ENCODE measurements at places on chromosomes 16 and 17. TPM values are rescaled to one million over a fixed set of nuclear protein-coding genes. Genes with fewer than 3 reads are reported as not detected.

METTL9 gene
- total RNA-seq: 132 TPM

YBX2 gene
- 7.0 TPM for total RNA-seq

DNA sequence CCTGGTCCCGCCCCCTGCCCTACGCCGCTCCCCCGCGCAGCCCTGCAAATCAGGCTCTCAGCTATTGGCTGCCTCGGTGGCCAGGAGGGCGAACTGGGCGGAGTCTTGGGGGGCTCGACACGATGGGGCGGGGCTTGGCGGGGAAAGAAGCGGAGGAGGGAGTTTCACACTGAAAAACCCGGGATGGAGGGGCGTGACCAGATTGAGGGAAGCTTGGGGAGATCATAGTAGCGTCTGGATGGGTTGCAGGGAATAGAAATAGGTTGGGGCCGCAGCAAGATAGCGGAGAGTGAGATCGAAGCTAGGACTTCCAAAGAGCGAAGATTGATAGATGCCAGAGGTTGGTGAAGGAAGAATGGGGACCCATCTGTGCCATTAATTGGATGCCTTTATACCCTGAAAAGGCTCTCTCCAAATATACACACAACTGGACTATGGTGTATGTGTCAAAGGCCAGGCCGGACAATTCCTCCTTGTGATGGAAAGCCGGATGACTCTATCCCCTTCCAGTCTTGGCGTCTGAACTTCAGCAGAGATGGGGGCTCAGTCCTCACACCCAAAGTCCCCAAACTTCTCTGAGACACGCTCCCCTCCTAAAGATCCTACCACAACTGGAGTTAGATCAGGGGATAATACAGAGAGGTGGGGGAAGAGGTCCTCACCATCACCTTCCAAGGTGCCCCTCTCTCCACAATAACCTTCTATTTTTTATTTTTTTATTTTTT is 376 bp upstream of the STAC2 start:
- peak; percentile 91 for DNase-seq

- DNase-seq: no peak
Observed at GRCh38 chr17:60809421-60809820, 131.8 kb downstream of the BCAS3 start.

GRCh38 chr17:17971431-17972125 is 622 bp downstream of the TOM1L2 start:
- no peak for DNase-seq

DNA sequence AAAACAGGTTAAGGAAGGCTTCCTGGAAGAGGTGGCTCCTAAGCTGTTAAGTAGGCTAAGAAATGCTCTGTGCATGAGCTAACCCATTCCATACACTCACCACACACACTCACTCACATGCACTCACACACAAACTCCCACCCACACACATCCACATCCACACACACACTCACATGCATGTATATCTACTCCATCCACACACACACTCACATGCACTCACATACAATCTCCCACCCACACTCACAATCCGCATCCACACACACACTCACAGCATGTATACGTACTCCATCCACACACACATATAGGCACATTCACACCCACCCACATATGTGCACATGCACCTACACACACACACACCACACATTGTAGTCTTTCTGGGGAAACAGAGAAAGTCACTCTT is 89.3 kb upstream of the HNF1B start:
- no peak for DNase-seq

DNA sequence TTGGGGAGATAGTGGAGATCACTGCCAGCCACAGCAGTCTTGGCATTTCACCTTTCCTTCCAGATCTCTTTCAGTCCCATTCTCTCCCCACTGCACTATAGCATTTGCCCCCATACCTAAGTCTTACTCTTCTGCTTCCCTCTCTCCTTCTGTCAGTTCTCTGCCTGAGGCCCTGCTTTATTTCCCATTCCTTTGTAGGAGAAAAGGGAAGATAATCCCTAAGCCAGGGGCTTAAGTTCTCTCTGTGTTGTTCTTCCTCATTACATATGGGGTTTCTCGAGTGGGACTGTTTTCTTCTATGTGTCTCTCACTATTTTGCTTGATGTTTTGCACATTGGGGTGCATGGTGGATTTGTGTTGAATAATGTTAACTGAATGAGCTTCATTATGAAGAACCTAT is 6.4 kb downstream of the KDM6B start:
- DNase-seq: no peak

GRCh38 chr16:23020084-23020483 is 129.2 kb downstream of the USP31 start:
- DNase-seq: no peak

DNA sequence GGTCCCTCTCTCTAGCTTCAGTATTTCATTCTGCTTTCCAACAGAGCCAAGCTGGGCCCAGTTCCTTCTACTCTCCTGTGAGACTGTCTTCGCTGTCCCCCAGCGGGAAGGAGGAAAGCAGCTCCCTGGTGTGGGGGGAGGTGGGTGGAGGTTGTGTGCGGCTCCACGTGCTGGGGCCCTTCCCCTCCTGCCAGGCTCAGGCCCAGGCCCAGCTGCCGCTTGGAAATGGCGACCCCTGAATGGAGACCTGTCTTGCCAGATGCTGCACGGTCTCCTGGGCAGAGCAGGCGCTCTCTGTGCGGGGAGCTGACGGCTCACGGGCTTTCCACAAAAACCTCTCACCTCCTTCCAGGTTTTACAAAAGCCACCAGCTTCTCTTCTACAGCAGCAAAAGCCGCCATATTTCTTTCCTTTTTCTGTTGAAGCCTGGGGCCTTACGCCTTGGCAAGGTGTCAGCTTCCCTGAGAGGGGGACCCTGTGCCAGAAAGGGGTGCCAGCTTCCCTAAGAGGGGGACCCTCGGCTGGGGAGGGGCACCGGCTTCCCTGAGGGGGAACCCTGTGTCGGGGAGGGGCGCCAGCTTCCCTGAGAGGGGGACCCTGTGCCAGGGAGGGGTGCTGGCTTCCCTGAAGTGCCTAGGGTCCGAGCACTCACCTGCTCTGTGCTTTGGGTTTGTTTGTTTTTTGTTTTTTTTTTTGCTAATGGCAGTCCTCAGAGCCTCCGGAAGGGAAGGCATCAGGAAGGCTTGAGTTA is 47.5 kb downstream of the ZNF778 start:
- no peak for DNase-seq

- DNase-seq: no peak
Observed at GRCh38 chr17:73291260-73291801, 20.5 kb downstream of the CDC42EP4 start.

DNA sequence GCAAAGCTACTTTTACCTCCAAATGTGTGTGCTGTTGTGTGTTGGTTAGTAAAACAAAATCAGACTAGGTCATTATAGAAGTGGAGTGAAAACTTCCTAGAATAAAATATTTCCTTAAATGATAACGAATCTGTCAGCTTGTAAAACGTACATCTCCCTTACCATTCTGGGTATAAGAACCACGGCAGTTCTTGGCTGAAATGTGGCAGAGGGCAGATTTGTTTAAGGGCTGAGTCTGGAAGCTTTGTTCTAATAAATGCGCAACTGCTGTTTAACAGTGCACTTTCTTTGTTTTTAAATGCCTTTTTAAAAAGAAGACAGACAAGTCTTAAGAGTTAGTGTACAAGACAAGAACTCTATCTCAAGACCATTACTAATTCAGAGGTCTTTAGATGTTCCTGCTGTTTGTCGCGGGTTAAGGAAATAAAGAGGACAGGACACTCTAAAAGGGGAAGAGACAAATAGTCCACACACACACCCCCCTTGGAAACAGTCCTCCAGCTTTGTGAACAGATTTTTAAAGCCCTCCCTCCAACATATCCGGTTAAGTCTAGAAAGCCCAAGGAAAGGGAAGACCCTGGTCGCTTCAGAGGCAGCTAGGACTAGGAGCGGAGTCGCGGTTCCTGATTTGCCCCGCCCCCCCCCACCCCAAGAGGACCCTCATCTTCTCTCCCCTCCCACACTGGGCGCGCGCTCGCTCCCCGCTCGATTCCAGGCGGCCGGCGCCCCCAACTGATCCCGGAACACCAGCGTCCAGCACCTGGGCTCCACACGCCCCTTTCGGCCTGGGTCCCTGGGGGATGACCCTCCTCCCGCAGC is 658 bp downstream of the SYNRG start:
- DNase-seq: no peak

DNA sequence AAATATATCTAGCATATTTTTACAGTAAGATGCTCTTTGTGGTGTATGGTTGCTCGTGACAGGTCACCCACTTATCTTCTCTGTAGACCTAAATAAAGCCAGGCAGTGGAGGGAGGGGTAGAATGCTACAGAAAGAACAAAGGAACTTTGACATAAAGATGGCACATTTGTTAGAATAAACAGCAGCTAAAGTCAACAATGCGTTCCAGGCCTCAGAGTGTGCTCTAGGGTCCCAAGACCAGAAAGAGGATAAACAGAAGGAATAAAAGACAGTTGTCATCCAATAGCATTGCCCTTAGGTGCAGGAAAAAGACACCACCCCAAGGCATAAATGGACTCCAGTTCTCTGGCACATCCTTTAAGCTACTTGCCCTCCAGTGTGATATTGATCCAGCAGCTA is 523.0 kb upstream of the CDH11 start:
- DNase-seq: no peak

GRCh38 chr16:55377840-55378239 is 53.8 kb downstream of the IRX6 start:
- no peak for DNase-seq

DNA sequence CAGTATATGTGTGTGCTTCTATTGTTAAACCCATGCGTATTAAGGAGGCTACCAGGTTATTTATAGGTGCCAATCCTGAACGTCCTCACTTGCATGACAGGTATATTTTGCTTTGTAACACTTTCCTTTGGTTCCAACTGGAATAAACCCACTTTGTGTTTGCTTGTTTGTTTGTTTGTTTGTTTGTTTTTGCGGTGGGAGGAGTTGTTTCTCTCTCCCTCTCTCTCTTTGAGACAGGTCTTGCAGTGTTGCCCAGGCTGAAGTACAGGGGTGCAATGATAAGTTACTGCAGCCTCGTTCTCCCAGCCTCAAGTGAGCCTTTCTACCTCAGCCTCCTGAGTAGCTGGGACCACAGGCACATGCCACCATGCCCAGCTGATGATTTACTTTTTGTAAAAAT is 28.7 kb downstream of the NACA2 start:
- DNase-seq: no peak

- DNase-seq: no peak
Observed at GRCh38 chr16:14569213-14569612, 60.8 kb downstream of the PARN start.

DNA sequence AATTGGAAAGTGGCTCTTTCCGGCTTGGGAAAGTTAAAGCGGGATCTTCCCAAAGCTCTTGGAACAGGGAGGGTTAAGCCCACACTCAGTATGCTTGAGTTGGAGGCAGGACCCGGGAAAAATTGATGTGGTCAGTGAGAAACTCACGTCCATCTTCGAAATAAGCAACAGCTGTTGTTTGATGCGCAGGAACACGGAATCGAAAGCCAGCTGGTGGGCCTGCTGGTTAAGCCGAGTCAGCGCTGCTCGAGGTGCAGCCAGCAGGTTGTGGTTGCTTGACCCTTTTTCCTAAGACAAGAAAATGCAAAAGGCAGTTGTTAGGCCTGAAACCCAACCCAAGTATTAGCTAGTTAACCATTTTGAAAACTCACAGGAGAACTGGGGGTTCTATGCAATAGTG is 49.4 kb downstream of the COG7 start:
- DNase-seq: no peak

- DNase-seq: no peak
Observed at GRCh38 chr17:60527701-60528100, 1.7 kb upstream of the APPBP2 start.

GRCh38 chr17:63701456-63701820 is 1.5 kb upstream of the LIMD2 start:
- no peak for DNase-seq

- DNase-seq: no peak
Observed at GRCh38 chr16:56848955-56849689, 15.9 kb upstream of the SLC12A3 start.

Measured in type B pancreatic cell (in vitro differentiated cells).